ENCODE measurements at places on chromosomes 3 and 15.

DNA sequence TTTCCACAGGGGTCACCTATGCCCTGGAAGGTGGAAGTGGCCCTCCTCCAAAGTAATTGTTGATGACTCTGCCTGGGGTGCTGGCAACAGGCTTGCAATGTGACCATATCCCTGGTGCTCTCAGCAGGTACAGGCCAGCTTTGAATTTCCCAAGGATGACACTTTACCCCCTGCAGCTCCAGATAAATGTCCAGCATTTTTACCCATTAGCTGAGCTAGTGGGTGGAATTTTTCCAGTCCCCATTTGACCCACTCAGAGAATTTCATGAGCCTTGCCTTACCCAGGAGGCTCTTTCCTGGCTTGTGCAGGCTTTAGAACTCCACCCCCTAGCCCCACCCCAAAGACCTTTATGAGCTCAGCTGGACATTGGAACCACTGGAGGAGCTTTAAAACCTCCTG is 77.6 kb downstream of the ST8SIA2 start:
- DNase-seq: no peak

DNA sequence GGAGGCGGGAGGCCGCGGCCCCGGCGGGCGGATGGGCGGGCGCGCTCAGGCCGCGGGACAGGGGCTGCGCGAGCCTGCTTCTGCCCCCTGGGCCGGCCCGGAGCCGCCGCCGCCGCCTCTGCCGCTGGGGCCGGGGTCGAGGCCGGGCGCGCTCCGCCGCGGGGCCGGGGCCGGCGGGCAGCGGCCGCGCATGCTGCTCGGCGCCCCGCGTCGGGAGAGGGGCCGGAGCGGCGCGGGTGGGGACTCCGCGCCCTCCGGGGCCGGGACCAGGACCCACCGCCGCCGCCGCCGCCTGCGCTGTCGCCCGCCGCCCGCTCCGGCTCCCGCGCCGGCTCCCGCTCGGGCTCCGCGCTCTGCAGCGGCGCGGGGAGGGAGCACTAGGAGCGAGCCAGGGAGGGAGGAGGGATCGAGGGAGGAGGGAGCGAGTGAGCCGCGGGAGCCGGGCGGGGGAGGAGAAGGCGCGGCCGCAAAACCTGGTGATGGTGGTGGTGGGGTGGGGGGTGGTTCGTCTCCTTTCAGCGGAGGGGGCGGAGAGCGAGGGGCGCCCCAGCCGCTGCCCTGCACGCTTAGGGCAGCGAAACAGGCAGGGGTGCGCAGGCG is at the start of gene LINGO1:
Gene LINGO1, minus strand, starts transcription at position 379 of the 600 bp plus-strand sequence. CDS start 597 bp downstream, outside the sequence.
- no peak for DNase-seq

- DNase-seq: no peak
Observed at GRCh38 chr15:83561661-83562060, 92.3 kb upstream of the ADAMTSL3 start.

DNA sequence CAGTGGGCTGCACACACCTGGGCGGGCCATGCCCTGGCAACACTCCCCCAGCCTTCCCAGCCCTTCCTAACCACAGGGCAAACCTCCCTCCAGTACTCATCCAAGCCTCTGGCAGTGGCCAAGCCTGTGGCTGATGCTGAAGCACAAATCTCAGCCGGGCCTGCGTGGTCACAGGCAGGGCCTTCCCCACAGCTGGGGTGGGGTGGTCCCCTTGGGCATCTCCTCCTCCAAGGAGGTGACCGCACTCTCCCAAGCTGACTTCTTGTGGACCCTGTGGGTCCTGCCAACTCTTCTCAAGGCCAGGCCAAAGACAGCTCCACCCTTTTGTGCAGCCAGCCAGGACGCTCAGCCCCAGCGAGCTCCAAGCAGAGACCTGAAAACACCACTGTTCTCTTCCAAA is 21.4 kb downstream of the GRAMD2A start:
- DNase-seq: peak; percentile 69

All from osteoblast (primary cell).